ENCODE measurements at places on chromosomes 3 and 15.
A peak's percentile ranks its signal among the peaks of the same experiment; 100 is the strongest.

GRCh38 chr3:15385901-15386653 is 41.3 kb downstream of the METTL6 start:
- DNase-seq: no peak

- DNase-seq: peak; percentile 46
These were observed 20.3 kb upstream of the TNIK start for GRCh38 chr3:171480526-171480925.

GRCh38 chr3:157100096-157100477 is 59.9 kb downstream of the CCNL1 start:
- DNase-seq: no peak

- no peak for DNase-seq
These were observed 36.7 kb downstream of the SLC9A9 start for GRCh38 chr3:143811602-143812001.

DNA sequence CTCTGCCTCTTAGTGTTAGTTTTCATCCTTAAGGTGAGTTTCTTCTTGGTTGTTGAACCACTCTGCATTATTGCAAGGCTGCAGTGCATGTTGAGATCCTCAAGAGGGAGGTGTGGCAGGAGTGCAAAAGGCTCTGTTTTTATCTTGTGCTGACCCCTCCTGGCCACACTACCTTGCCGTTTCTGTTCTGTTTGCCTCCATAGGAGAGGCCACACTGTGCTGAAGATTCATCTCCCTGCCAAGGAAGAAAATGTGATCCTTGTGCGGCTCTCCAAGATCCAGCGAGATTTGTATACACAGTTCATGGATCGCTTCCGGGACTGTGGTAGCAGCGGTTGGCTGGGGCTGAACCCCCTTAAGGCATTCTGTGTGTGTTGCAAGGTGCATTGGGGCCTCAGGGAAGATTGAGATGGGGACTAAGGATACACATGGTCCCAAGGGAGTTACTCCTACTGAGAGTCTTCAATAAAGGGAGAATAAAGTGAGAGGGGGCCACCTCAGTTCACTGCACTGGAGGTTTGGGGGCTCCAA is 33.0 kb upstream of the TEX264 start:
- peak; percentile 84 for DNase-seq

- peak; percentile 25 for DNase-seq
These were observed 326.0 kb upstream of the SGO1 start for GRCh38 chr3:20511863-20512505.

- DNase-seq: no peak
These were observed 135.2 kb upstream of the SLC6A11 start for GRCh38 chr3:10680796-10681195.

- DNase-seq: no peak
These were observed 4.6 kb downstream of the SPCS1 start for GRCh38 chr3:52710512-52710911.

GRCh38 chr3:42846685-42847522 is 28.8 kb downstream of the CYP8B1 start:
- peak; percentile 84 for DNase-seq

DNA sequence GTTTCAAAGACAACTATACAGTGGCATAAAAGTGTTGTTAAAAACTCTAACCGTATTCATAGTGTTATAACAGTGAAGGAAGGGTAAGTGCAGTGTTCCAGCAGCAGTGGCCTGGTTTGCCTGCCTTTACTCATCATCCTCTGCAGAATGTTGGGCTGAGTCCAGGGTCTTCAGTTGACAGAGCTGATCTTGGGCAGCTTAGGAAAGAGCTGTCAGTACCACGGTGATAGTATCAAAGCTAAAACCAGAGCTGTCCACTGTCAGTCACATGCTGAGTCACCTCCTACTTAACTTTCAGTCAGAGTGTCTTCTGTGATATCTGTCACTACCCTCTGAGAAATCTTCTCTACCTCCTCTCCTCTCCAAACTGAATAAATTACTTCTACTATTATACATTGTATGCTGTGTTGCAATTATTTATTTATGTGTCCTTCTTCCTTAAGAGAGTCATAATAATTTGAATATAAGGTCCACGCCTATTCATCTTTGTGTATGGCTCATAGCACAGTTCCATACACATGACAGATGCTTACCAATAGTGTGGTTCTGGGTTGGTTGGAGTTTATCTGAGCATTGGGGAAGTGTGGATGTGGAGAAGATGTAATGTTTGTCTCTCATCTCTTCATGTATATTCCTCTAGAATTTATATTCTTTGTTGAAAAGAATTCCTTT is 242.1 kb downstream of the ZIC1 start:
- no peak for DNase-seq

GRCh38 chr15:82294061-82294690 is 31.6 kb downstream of the SAXO2 start:
- no peak for DNase-seq

DNA sequence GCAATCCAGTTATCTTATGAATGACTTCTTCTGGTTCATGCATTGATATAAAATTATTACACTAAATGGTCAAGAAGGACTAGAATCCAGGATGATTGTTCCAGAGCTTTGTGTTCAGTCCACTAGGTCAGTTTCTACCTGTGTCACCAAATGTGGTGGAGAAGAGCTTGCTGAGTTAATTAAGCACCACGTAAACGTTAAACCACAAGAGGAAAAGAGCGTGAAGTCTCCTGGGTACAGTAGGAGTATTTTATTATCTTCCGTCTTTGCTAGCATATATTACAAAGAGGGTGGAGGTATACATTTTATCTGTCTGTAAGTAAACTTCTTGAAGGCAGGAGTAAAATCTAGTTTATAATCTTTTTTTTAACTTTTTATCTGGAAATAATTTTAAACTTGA is 23.5 kb downstream of the CHP1 start:
- DNase-seq: no peak

DNA sequence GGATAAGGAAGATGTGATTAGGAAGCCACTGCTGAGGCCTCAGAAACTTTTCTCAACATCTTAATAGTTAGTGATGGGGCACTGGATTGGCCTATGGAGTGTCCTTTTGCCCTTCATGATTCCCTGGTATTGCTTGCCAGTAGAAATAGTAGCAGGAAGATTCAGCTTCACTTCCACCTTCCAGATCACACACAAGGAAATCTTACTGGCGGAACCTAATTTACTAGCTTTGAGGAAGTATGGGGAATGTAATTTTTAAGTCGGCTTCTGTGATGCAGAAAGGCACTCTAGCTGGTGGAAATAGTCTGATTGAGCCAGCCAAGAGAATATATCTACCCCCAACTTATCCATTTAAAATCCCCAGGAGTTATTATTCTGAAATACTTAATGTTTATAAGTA is 46.5 kb downstream of the LPP start:
- no peak for DNase-seq

- no peak for DNase-seq
These were observed 160.2 kb upstream of the RASGRP1 start for GRCh38 chr15:38724827-38725226.

GRCh38 chr3:23165571-23165970 is 37.6 kb upstream of the UBE2E2 start:
- DNase-seq: no peak

DNA sequence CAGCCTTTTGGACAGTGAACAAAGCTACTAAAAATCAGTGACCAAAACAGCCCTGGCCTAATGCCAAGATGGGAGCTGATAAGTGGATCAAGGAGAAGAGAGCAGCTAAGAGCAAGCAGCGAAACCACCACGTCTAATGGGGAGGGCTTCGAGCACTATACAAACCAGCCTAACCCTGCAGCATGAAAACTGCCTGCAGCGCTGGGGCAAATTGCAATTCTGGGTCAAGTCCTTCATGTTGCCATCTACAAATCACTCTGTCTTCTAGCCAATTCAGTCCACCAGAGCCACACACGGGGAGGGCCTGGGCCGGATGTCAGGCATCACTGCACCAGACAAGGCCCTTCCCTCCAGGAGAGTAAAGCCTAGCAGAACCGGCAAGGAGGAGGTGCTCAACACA is 30.5 kb upstream of the SPATA12 start:
- no peak for DNase-seq

GRCh38 chr15:39797407-39797806 is 14.8 kb upstream of the FSIP1 start:
- no peak for DNase-seq

DNA sequence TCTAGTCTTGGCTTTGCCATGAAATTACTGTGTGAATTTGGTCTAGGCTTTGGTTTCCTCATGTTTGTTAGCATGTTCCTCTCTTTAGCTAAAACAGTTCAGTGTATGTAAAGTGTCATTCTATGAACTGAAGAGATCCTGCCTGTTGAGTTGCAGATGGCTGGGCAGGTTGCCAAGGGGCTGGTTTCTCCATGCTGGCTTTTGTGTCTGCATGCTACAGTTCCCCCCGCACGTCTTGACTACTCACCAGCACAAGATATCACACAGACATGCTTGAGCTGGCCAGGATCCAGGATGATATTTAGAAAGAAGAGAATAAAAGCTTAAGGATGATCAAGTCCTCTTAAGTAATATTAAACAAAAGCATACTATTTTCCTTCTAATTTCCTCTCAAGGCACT is 90.2 kb downstream of the CERS3 start:
- DNase-seq: no peak

DNA sequence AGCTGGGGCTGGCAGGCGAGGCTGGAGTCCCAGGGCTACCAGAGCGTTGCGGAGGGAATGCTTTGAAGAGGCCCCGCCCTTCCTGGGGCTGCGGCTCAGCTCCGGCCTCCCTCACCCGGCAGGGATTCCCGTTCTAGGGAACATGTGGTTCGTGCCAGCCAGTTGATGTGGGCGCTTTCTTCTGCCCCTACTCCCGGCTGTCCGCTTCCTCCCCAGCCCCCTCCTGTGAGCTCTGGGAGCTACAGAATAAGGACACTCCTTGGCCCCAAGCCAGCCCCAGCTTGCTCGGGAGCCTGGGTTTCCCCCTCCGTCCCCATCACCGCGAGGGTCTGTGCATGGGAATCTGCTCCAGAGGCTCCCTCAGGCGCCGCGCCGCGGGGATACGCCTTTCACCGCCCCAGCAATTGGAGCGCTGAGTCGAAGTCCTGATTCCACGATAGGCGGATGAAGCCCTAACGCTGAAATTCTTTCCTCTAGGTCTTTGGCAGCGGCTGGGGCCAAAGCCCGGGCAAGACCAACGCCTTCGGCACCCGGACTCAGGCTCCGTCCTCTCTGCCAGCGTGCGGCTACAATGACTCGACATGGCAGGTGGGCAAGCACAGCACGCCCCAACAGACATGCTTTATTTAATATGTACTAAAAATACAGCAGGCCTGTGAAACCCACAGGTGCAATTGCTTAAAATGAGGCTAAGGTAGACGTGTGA is 69.5 kb downstream of the KLF15 start:
- peak; percentile 41 for DNase-seq

DNA sequence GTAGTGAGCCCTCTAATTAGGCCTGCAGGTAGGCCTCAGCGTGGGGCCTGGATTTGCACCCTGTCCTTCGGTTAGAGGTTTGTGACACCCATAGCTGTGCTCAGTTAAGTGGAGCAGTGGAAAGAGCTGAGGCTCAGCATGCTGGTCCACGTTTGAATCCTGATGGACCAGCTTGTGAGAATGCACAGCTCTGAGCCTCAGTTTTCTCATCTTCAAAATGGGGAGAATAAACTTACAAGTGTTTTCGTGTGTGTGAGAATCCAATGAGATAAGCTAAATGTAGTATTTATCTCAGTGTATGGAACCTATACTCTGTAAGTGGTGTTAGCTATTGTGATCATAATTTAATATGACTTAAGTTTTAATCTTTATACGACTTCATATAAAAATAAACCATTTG is 22.5 kb downstream of the EEFSEC start:
- no peak for DNase-seq

GRCh38 chr15:27939246-27939645 is 159.9 kb downstream of the OCA2 start:
- DNase-seq: no peak

- DNase-seq: no peak
These were observed 30.3 kb upstream of the SKIL start for GRCh38 chr3:170327040-170327808.

DNA sequence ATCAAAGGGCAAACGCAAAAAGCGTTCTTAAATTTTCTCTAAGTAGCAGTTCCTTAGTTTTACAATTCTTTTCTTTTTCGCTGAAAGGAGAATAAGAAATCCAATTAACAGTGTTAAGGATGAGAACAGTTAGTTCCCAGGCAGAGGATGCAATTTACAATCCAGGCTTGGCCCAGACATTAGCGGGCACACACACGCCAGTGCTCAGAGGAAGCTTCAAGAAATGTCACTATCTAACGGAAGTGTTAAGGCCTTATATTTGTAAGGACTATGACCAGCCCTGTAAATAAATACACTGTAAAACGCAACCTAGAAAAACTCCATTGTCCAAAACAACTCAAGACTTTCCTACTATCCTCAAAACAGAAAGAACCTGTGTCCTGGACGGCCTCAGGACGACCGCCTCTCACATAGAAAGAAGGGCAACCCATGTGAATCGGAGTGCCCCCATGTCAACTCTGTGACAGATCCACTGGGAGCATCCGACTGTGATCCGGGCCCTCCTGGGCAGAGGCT is 1.3 kb downstream of the ACAP2 start:
- peak; percentile 28 for DNase-seq

DNA sequence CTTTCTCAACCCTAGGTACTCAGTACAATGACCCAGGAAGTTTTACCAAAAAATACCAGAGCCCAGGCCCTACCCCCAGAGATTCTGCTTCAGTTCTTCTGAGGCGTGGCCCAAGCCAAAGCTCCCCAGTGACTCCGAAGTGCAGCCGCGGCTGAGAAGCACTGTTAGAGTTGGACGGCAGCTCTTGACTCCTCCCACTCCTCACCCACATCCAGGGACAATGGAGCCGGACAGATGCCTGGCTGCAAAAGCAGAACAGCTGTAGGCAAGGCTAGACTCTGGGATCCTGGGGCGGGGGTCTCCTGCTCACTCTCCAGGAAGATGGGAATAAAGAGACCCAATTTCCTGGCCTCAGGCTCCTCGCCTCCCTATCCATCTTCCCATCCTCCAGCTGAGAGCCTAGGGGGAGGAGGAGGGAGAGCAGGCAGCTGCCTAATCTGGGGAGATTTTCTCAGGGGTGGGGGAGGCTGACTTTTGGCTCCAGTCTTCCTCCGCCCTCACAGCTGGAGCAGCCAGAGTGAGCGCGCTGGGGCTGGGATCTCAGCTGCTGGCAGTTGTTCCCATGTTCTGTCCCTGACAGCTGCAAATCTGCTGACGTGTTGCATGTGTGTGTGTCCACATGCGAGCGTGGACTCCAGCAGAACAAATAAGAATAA is 223.8 kb downstream of the OPA1 start:
- DNase-seq: peak; percentile 20

- DNase-seq: peak; percentile 7
These were observed 123.8 kb downstream of the B3GALNT1 start for GRCh38 chr3:160981217-160981938.

- DNase-seq: no peak
These were observed 41.4 kb upstream of the EIF1B start for GRCh38 chr3:40267937-40268724.

Measured in lung microvascular endothelial cell (primary cell).